Esophagus mucosa (tissue), 1 donor: ENCODE measurements at places on chromosomes 11 and 22. TPM values are rescaled to one million over a fixed set of nuclear protein-coding genes. Genes with fewer than 3 reads are reported as not detected.

- ATAC-seq: no peak
Measured at GRCh38 chr11:74744277-74744676, 4.4 kb upstream of the RNF169 start.

DNA sequence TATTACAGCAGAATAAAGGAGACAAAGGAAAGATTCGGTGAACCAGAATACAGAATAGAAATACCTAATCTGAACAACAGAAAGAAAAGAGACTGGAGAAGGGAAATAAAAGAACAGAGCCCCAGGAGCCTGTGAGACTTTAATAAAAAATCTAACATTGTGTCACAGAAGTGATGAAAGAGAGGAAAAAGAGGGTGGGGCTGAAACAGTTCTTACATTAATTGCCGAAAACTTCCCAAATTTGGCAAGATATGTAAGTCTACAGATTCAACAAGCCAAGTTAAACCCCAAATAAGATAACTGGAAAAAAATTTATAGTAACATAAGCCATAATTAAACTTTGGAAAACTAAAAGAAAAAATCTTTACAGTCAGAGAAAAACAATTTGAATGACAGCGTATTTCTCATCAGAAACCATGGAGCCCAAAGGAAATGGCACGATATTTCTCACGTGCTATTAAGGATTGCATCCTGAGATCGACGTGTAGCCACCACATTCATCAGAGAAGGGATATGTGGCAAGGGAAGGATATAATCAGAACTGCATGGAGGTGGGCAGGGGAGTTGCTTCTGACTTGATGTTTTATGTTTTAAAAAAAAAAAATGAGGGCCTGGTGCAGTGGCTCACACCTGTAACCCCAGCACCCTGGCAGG is 73.9 kb downstream of the SGSM3 start:
- ATAC-seq: no peak

DNA sequence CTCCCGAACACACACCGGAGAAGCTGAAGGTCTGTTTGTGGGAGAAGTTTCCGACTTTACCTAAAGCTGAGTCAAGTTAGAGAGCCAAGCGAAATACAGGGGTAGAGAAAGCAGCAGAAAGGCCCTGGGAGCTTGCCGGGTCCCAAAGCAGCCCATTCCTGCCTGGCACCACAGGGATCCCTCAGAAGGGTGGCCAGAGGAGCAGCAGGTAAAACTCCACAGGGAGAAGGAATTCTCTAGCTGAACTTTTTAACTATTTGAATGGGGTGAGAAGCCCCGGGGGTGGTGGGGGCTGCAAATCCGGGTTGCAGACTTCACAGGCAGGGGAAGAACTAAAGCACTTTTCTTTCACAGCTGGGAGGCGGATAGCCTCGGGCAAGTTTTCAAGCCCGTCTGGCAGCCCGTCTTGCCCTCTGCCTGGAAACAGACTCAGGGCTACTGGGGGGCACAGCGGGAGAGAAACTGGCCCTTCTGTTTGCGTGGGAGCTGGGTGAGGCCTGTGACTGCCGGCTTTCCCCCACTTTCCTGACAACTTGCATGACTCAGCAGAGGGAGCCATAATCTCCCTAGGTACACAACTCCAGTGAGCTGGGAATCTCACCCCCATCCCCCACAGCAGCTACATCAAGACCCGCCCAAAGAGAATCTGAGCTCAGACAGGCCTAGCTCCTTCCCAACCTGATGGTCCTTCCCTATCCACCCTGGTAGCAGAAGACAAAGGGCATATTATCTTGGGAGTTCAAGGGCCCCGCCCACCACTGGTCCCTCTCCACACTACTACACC is 311.0 kb downstream of the SBF2 start:
- ATAC-seq: peak; percentile 15

GRCh38 chr11:64314146-64314804 is 3.1 kb downstream of the TRMT112 start:
- no peak for ATAC-seq

DNA sequence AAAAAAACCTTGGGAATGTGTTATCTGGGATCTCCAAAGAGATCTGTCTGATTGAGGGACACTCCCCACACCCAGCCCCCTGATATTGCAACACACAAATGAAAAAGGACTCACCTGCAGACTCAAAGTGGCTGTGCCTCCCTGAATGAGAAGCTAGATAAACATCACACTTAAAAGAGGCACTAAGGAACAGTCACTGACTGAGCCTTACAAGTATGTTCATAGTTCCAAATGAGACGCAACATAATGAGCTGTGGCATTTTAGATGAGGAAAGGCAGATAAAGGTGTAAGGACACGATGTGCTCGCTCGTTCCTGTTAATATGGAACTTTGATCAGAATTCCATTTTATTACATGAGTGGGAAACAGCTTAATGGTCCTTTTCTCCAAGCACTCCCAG is 21.0 kb upstream of the CFAP300 start:
- ATAC-seq: no peak

DNA sequence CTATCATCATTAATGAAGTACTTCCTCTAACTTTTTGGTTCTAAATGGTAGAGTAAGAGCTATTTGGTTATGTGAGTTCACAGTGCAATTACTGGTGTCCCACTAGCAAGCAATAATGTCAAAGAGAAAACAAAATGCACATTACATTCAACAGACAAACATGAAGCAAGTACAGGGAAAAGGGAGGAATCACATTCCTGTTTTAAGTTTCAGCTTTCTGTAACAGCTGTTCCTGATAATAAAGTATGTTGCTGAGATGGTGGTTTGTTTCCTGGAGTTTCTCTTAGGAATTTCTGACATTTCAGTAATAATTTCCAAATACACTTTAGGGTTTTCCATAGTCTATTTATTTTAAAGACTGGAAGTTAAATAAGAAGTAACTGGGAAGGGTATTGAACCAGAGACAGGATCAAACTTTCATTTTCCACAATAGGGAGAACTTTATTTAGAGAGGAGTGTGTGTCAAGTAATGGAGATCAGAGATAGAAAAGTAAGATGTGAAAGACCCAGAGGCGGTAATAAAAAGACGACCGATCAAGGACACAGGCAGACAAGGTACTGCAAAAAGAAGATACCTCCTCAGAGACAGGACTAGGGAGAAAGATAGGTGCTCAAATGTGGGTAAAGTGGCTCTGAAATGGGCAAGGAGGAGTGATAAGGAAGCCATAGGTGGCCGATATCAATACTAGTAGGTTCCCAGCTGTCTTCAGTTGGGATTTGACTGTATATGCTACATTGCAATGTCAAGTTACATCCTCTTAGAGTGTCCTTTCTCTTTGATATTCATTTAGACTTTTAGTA is 20.8 kb upstream of the CLNS1A start:
- ATAC-seq: no peak

DNA sequence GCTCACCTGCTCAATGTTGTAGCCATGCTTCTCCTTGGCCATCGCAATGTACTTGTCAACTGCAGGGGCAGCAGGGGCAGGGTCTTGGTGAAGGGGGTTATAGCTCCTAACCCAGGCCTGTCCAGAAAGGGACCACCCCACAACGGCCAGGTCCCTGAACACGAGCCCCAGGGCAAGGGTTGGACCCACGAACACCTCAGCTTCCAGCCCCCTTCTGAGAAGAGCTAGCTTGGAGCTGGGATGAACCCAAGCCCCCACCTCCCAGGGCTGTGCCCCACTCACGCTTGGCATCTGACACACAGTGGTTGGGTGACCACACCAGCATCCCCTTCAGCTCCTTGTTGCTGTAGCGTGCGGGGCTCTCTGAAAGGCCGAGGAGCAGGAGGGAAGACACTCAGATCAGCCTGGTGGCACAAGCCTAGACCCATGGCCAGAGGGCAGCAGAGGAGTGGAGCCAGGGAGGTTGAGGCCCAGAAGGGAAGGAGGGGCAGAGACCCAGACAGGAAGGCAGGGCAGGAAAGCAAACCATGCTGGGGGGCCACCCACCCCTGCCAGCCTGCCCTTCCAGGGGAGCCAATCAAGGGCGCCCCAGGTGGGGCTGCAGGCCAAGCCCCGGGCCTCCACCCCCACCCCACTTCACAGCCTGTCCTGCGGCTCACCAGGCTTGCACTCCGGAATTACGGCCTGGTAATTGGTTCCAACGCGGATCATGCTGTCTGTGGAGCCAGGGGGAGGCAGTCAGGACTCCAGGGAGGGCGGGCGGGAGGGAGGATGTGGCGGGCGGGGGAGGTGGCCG is 1.9 kb downstream of the RCOR2 start:
- ATAC-seq: no peak

The SYT7 gene
- 3.6 TPM for total RNA-seq

The MPEG1 gene
- total RNA-seq: 1.8 TPM

The GTSE1 gene
- total RNA-seq: 10.2 TPM
